Stimulated activated CD4-positive, alpha-beta T cell treated with anti-CD3 and anti-CD28 coated beads, Interleukin-2, amount 100 ng/mL, for 4 hours (primary cell): ENCODE measurements at places on chromosomes 6 and 20.

DNA sequence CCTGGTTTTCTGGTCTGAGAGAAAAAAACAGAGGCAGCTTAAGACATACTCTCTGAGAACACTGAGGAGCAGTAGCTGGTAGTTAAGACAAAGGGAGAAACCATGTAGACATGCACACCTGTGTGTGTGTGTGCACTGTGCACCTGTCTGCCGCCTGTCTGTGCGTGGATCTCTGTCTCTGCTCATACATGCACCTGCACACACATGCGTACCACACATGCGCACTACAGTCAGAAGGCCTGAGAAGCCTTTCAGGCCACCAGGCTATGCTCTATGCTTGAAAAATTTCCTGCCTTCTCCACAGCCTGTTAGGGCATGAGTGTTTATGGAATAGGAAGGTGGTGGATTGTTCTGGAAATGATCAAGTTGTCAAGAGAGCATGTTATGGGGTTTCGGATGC, 103.5 kb downstream of the CDH4 start:
- DNase-seq: no peak

DNA sequence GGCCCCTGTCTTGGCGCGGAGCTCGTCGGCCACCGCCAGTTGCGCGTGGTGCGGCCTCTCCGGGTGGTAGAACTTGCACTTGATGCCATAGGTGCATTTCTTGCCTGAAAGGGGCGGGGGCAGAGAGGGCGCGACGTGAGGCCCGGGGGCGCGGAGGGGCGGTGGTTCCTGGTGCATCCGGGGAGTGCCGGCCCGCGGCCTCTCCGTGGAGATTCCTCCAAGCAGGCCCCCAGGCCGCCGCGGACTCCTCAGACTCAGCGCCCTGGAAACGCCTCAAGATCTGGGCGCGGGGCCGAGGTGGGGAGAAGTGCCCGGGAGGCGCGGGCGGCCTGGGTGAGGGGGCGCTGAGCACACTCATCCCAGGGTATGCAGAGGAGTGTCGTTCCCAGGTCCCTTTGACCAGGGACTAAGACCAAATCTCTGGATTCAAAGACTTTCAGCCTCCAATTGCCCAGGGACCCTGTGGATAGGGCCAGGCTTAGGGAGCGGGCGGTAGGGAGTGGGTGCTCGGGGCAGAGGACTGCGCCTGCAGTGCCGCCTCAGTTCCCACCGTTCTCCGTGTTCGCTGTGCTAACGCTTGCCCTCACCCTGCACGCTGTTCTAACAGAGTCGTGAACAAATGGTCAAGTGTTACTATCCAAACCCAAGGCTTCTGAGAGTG, 33.3 kb downstream of the ZC3H12D start:
- DNase-seq: no peak

GRCh38 chr20:4949833-4950178, 51.5 kb downstream of the SLC23A2 start:
- no peak for DNase-seq

- DNase-seq: no peak
These were observed 46.5 kb upstream of the FRMD1 start for GRCh38 chr6:168125429-168126001.

- DNase-seq: no peak
These were observed 154.0 kb downstream of the THBS2 start for GRCh38 chr6:169099411-169100202.

GRCh38 chr6:99393366-99393697, 663 bp downstream of the COQ3 start:
- no peak for DNase-seq

DNA sequence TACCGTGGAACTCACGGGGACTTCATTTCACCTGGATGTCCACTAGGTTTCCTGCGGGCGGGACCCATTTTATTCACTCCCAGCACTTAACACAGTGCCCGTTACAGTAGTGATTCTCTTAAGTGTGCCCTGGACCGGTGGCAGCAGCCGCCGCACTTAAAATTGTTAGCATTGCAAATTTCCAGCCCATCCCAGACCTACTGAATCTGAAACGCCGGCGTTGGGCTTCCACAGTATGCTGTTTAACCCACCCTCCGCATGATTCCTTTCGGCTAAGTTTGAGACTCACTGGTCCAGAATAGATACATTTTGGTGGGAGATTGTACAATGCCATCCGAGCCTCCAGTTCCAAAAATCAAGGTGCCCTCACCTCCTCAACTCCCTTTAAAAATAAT, 967 bp downstream of the SMPDL3A start:
- DNase-seq: no peak

DNA sequence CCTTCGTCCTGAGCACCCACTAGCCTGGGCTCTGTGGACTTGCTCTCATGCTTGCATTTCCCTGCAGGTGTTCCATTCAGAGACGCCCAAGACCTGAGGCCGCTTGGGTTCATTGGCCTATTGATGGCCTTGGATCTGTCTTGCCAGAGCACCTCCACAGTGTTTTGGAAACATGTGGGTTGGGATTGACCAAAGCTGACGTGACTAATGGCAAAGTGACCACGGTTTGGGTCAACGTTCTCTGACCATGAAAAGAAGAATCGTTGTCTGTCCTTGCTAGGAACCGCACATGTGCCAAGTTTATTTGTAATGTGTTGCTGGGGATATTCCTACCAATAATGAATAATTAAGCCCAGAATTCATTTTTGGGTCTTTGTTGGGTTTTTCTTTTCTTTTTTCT, 29.8 kb upstream of the BMP6 start:
- no peak for DNase-seq

DNA sequence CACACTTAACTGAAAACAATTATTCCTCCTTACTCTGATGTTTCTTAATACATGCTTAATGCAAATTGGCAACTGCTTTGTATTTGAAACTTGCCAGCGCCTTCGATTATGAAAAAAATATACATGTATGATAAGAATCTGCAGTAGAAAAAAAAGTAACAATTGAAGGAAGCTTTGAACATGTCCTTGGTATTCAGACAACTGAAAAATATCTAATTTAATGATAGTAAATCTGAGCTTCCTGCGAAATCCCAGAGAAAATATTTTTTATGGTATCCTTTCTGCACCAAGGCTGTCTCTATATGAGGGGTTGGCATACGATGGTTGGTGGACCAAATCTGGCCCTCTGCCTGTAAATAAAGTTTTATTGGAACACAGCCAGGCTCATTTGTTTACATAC, 186.2 kb downstream of the HDGFL1 start:
- DNase-seq: no peak

DNA sequence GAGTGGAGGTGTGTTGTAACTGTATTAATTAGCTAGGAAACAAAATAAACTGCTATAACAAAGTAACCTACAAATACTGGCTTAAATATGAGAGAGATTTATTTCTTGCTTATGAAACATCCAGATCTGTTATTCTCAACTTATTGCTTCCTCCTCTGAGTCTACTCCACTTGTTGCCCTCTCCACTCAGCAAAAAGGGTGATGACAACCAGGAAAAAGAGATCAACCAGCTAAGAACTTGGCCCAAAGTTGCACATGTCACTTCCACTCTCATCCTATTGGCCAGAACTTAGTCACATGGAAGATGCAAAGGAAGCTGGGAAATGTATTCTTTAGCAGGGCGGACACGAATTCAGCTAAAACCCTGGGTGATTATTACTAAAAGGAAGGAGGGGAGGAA, 5.2 kb upstream of the TP53RK start:
- no peak for DNase-seq

- no peak for DNase-seq
These were observed 632.8 kb downstream of the HDGFL1 start for GRCh38 chr6:23202207-23202606.

GRCh38 chr6:115078555-115078954, 735.7 kb upstream of the HS3ST5 start:
- no peak for DNase-seq

DNA sequence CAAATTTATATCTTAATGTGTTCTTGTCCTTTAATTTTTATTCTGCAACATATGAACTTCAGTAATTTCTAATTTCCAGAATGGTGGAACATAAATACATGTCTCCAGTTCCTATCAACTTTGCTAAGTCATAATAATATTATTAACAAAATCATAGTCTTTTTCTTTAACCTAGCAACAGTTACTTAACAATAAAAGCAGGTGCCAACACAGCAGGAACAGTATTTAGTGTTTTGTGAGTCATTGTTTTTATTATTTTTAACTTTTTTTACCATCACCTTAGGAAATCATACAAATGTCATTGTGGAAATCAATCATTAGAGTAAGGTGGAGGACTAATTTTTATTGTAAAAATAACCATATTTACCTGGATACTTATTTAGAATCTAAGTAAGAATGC, 133.5 kb downstream of the PLCB1 start:
- DNase-seq: no peak
